ENCODE measurements at places on chromosomes 4 and X.
A peak's percentile ranks its signal among the peaks of the same experiment; 100 is the strongest.

DNA sequence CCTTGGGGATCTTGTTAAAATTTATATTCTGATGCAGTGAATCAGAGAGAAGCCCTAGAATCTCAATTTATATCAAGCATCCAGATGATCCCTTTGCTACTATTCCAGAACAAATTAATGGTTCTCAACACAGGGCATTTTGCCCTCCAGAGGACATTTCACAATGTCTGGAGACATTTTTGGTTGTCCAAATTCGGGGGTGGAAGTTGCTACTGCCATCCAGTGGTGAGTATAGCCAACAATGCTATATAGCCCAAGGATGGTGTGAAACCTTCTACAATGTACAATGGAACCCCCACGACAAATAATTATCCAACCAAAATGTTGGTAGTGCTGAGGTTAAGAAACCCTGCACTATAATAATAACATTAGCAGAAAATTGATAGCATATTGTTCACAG lies 2440.0 kb downstream of the PCDH7 start:
- DNase-seq, result no peak

DNA sequence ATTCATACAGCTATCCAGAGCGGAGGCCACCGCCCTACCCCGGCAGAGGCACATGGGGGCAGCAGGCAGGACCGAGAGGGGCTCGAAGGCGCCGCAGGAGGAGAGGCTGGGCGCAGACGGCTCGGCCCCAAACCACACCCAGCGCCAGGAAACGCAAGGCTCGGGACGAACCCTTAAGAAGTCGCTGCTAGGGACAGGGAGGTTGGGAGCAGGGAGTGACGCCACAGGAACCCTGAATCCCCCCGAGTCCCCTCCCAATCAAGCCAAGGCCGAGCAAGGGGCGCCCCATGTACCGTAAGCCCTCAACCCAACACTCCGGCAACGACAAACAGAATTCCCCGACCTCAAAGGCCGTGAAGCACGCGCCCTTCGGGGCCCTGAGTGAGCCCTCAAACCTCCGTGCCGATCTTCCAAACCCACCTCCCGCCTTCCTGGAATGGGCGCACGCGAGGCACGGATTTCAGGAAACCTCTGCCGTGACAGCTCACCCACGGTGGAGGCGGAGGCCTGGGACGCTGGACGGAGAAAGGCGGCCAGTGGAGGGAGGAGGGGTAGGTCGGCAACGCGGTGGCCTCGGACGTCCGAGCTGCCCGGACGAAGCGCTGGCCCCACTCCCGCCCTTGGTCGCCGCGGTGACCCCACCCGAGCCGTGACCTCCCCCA lies 1.8 kb downstream of the ZFYVE28 start:
- DNase-seq, result no peak

GRCh38 chrX:53044995-53045394 lies 3.6 kb upstream of the GPR173 start:
- DNase-seq, result no peak

GRCh38 chr4:45004847-45005565 lies 278.6 kb upstream of the GNPDA2 start:
- DNase-seq, result no peak

DNA sequence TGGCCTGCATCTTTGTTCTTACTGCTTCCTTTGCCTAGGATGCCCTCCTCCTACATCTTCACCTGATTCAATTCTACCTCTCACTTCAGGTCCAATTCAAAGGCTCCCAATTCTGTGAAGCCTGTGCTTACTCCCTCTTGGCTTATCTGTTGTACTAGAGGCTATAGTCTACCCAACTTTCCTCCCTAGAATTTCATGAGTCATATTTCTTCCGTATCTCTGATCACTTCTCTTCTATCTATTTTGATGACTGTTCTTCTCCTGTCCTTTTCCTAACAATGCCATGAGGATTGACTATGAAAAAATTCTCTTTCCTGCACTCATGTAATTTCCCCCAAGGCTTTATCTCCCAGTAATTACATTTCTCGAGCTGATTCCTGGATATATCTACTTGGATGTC lies 96.3 kb downstream of the PLAC1 start:
- DNase-seq, result no peak

DNA sequence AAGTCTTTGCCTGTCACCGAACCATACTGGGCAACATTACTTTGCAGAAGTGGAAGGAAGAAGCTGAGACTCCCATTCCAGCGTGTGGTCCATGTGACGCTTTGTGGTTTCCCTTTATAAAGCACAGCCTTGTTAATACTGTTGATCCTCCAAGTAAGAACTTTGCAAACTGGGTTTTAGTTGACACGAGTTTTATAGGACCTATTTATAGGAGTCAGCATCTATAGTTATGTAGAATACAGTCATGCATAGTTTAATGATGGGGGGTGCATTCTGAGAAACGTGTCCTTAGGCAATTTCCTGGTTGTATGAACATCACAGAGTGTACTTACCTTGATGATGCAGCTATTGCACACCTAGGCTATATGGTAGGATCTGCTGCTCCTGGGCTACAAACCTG lies 1879.4 kb upstream of the TENM3 start:
- DNase-seq, result no peak

DNA sequence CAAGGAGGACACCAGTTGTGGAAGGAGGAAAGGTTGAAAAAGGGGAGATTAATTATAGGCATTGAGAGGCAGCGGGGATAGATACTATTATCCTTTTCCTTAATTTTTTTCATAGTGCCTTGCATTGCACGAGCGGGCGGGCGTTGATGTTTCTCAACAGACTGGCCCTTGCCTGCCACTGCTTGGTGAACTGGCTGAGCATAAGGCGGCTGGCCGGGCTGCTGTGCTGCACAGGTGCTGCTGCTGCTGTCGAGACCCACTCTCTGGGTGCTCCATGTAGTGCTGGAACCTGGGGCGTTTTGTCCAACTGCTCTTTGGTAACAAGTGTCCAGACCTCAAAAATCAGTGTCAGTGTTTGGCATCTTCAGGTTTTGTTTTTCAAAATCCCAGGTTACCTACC lies 83.3 kb upstream of the PAQR3 start:
- no peak for DNase-seq

DNA sequence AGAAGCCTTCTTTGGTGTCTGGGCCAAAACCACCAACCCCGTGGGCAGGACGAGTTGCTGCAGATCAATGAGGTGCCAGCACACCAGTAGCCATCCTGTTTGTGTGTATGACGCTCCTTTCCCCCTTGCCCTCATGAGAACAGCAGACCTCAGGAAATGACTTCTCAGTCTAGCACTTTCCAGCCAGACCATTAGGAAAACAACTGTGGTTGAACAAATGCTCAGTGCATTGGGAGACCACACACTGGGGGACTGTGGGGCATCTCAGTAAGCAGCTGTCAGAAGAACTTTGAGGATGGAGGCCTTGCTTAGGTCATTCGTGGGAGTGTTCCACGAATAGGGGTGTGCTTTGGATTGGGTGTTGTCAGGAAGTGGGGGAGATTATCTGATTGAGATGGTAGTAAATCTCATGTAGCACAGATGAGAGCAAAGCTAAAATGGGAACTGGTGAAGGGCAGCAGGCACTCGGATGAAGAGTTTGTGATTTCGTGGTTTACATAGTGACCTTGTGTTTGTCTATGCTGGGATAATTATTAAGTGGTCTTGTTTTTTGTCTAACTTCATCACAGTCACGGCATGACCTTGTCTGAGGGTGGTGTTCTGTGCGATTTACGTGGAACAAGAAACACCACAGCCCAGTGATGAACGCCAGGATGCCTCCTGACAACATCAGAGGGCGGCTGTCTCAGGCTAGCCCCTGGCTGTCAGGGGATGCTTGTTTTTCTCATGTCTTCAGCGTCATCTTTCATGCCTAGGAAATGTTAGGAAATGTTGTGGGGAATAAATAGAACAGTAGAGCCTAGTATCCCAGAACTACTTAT lies 70.1 kb downstream of the USP46 start:
- peak; percentile 19 for DNase-seq

- no peak for DNase-seq
These were observed 407.0 kb downstream of the BCOR start for GRCh38 chrX:39690541-39691415.

- DNase-seq, result no peak
These were observed 19.8 kb downstream of the CPE start for GRCh38 chr4:165398570-165398969.

DNA sequence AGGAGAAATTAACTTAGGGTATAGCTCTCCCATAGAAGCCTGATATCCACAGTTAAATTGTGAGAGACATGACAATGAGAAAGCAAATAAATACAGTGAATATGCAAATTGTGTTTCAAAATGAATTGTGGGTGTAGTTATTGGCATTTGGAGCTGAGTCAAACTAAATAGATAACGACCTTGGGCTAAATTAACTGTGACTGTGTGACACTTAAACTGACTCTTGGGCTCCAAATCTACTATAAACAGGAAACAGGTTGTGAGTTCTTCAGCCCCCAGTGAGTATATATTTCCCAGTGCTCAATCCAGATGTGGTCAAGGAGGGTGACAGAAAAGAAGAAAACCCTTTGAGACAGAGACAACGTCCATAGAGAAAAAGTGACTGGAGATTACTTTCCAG lies 11.3 kb upstream of the MAGEA10 start:
- DNase-seq, result no peak

GRCh38 chr4:42646999-42647541 lies 9.8 kb downstream of the ATP8A1 start:
- DNase-seq, result no peak

- DNase-seq, result no peak
These were observed 94.6 kb upstream of the CASK start for GRCh38 chrX:42017971-42018370.

DNA sequence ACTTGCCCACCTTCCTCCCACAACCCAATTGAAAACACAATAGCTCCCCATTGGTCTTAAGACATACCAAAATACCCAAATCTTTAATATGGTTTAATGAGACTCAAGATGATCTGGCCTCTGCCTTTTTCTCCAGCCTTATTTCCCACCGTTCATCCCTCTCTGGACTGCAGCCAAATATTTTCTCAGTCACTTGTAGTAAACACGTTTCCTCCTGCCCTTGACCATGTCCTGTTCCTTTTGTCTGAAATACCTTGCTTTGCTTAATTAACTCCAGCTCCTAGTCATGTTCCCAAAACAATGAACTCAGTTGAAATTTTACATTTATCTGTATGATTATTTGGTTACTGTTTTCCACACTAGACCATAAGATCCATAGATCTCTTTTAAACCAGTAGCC lies 8.4 kb upstream of the NUP54 start:
- no peak for DNase-seq

Measured in CD4-positive, alpha-beta T cell treated with Interleukin-15 for 1 hour (primary cell).